ENCODE measurements at places on chromosomes 2 and 18.

- DNase-seq = no peak
These were observed 118.2 kb upstream of the SEC11C start for GRCh38 chr18:59021500-59021899.

DNA sequence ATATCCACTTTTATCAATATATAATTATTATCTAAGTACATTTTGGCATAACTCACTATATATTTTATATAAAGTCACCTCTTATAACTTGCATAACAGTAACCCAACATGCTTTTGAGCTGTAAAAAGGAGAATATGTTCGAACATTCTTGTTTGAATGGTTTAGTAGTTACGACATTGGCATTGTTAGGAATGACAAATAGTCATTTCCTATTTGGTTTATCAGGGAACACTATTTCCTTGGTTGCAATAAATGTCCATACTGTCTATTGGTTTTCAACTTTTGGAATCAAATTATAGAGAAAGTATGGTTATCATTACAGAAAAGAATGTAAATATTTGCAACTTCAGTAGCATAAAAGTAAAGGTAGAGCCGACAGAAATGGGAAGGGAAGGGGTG is 124.1 kb downstream of the PARD3B start:
- no peak for DNase-seq

- DNase-seq = no peak
These were observed 25.6 kb downstream of the KLHL29 start for GRCh38 chr2:23410596-23410995.

GRCh38 chr2:230412371-230412711 is 3.7 kb upstream of the SP100 start:
- no peak for DNase-seq

- no peak for DNase-seq
These were observed 2.1 kb upstream of the SCG2 start for GRCh38 chr2:223604231-223604630.

- DNase-seq = no peak
These were observed 54.4 kb downstream of the CCDC88A start for GRCh38 chr2:55365303-55365702.

- DNase-seq = no peak
These were observed 46.3 kb downstream of the MTCL1 start for GRCh38 chr18:8751692-8752091.

DNA sequence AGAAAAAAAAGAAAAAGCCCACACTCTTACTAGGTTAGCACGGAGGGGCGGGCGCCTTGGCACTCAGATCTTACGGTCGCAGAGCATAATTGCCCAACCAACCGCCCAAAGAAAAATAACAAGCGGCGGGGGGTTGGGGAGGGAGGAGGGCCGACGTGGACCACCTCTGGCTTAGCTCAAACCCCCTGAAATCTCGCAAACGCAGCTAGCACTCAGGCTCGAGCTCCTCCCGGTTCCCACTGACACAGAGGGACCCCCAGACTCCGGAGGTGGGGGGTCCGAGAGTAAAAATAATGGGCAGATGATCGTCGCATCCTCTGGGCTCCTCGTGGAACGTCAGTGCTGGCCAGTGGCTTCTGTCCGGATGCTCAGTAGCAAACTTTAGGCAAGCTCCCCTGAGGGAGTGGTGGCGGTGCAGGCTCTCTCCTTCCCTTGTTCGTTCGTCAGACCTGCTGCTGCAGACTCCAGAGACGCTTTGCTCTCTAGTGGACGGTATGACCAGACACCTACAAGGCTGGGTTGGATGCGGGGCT is 12.0 kb downstream of the CATIP start:
- no peak for DNase-seq
